Stimulated activated CD8-positive, alpha-beta memory T cell treated with anti-CD3 and anti-CD28 coated beads, Interleukin-4, amount 100 ng/mL, for 1 hour (primary cell): ENCODE measurements at places on chromosomes 2 and 18.

DNA sequence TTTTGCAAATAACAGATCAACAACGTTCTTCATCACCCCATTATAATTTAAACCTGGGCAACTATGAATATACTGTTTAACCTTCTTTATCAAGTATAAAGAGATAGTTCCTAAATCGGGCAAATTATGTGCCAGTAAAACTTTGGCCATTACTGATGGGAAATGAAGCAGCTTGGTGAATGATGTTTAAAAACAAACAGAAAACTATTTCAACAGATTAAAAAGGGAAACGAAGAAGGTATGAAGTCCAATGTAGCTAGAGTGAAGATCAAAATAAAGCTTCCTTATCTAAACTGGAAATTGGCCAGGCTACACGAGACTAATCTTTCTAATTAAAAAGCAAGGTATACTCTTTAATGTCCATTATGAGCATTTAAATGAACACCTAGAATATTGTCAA lies 6.7 kb upstream of the RBBP8 start:
- no peak for DNase-seq

- DNase-seq: no peak
Measured at GRCh38 chr2:134461511-134461910, 207.6 kb downstream of the MGAT5 start.

- DNase-seq: no peak
Measured at GRCh38 chr2:112194028-112194427, 55.8 kb downstream of the FBLN7 start.

- DNase-seq: no peak
Measured at GRCh38 chr2:98474979-98475632, 30.4 kb downstream of the INPP4A start.

DNA sequence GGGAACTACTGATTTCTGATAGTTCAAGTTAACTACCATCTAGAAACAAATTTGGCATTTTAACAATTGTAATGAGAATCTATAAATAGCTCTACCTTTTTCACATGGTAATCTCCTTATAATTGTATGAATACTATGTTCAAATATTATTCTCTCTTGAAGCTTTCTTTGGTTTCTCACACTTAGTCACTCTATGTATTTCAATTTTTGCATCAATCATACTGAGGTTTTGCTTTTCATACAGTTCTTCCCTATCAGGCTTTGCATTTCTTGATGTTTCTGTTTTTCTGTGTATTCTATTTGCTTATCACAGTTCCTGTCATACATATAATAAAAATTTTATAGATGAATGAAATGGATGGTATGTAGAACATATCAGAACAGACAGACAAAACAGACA lies 16.0 kb downstream of the VPS54 start:
- no peak for DNase-seq

DNA sequence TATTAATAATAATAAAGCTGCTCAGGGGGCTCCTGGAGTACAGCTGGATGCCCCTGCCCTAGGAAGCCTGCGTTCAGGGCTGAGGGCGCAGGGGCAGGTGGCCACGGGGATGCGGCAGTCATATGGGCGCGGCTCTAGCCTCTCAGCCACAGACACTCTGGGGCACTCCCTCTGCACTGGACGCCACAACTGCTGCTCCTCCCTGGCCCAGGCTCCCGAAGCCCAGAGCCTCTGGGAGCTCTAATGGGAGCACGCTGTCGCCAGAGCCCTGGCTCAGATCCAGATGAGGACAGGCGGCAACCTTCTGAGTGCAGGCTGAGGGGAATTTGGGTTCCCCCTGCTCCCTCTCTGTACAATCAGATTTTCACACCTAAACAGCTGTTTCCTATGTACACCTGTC lies 93.6 kb downstream of the MTCL1 start:
- DNase-seq: no peak

DNA sequence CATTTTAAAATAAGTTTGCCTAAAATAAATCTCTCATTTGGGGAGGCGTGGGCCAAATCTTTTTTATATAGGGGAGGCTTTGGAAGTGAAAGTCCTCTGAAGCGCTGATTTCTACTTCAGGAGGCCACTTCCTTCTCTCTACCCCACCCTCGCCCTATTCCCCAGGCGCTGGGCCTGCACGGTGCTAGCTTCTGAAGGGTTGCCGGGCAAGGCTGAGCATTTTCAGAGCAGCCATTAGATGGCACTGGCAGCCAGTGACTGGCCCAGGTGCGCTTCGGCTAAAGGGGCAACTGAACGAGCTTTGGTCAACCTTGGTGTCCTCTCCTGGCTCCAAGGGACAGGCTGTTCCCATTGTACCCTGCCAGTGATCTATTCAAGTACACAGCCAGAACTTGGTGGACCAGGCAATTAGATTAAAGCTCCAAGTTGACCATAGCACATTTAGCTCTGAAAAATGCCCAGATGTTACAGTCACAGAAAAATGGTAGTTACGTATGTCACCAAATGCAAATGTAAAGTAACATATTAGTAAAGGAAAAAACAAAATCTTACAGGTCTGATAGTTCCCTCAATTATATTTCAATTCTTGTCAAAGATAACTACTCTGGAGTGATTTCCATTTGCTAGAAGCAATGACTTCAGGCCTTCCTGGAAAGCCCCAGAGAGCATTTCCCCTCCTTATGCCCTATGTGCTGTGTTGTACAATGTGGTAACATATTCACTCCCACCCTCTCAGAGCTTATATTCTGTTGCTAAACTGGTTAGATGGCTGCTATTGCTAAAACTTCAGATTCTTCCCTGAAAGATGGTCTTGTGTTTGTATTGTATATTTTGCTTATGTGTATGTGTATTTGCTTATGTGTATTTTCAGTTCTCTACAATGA lies 2.1 kb downstream of the POMC start:
- DNase-seq: no peak

GRCh38 chr2:208549546-208550158 lies 143.1 kb downstream of the PTH2R start:
- DNase-seq: no peak

GRCh38 chr2:177596866-177597265 lies 204.3 kb downstream of the AGPS start:
- no peak for DNase-seq

- DNase-seq: no peak
Measured at GRCh38 chr18:74479486-74480148, 16.5 kb upstream of the CNDP2 start.
